ENCODE measurements at places on chromosomes 13 and 19.

GRCh38 chr13:30124131-30124768, 183.1 kb downstream of the KATNAL1 start:
- no peak for DNase-seq

DNA sequence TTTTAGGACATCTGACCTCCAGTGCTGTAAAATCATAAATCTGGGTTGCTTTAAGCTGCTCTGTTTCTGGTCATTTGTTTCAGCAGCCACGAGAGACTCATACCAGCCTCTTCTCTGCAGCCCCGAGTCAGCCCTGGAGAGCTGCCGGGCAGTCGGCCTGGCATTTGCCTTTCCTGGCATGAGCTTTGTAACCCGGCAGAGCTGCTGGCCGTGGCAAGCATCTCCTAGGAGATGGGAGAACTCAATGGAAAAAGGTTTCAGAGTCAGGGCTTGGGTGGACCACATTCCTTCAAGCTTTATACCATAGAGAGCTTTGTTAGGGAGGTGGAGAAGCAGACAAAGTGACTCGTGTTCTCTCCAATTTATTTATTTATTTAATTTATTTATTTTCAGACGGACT, 21.6 kb upstream of the CCL25 start:
- no peak for DNase-seq

- DNase-seq = no peak
These were observed 487.1 kb downstream of the EFNB2 start for GRCh38 chr13:106048386-106048785.

- no peak for DNase-seq
These were observed 22.2 kb downstream of the EFNB2 start for GRCh38 chr13:106513025-106513983.

- no peak for DNase-seq
These were observed 56.0 kb upstream of the DOCK9 start for GRCh38 chr13:99033814-99034213.

GRCh38 chr19:410243-410781, 1.4 kb upstream of the C2CD4C start:
- no peak for DNase-seq

GRCh38 chr19:2524840-2525723, 49.2 kb downstream of the GADD45B start:
- no peak for DNase-seq

All from coronary artery (tissue), 2 donors.